Endothelial cell of umbilical vein (primary cell): ENCODE measurements at places on chromosomes 11 and 22. TPM values are rescaled to one million over a fixed set of nuclear protein-coding genes. Genes with fewer than 3 reads are reported as not detected.

PHF21B gene
- total RNA-seq, result not detected in 2 replicates

CARD10 gene
- total RNA-seq, result 39.5 and 40.6 TPM in 2 replicates

FZD4 gene
- 109 and 112 TPM in 2 replicates for total RNA-seq

MRGPRF gene
- total RNA-seq, result not detected in 2 replicates

CENATAC gene
- total RNA-seq, result 39.0 and 41.8 TPM in 2 replicates

LIF gene
- total RNA-seq, result 0.27 and 0.35 TPM in 2 replicates

INS gene
- not detected in 2 replicates for total RNA-seq

SEC14L6 gene
- 0.15 TPM in 1 of 2 replicates, not detected in the other for total RNA-seq

RASL10A gene
- total RNA-seq, result 1.3 and 1.9 TPM in 2 replicates

PRR33 gene
- total RNA-seq, result not detected in 2 replicates

RFPL3 gene
- not detected in 2 replicates for total RNA-seq

FAM89B gene
- 63.1 and 63.8 TPM in 2 replicates for total RNA-seq

MICAL3 gene
- 63.4 and 63.7 TPM in 2 replicates for total RNA-seq

DEPDC7 gene
- 0.18 TPM in 1 of 2 replicates, not detected in the other for total RNA-seq

RIBC2 gene
- 5.7 TPM in 2 replicates for total RNA-seq

KCNK4 gene
- 0.44 TPM in 1 of 2 replicates, not detected in the other for total RNA-seq

DGKZ gene
- 87.1 and 88.8 TPM in 2 replicates for total RNA-seq

APOBEC3H gene
- total RNA-seq, result not detected in 2 replicates

HTR3A gene
- not detected in 2 replicates for total RNA-seq

OR51B2 gene
- total RNA-seq, result not detected in 2 replicates

SYT13 gene
- total RNA-seq, result not detected in 2 replicates

MUC6 gene
- not detected in 2 replicates for total RNA-seq

NCAM1 gene
- total RNA-seq, result not detected in 2 replicates

ASRGL1 gene
- 30.5 and 33.1 TPM in 2 replicates for total RNA-seq
